ENCODE measurements at places on chromosomes 3 and 15.

- no peak for DNase-seq
These were observed 208.3 kb upstream of the RBMS3 start for GRCh38 chr3:29072611-29073010.

- no peak for DNase-seq
These were observed 63.0 kb upstream of the PPIB start for GRCh38 chr15:64225804-64226203.

- DNase-seq = no peak
These were observed 521.8 kb upstream of the CNTN3 start for GRCh38 chr3:75136100-75136897.

DNA sequence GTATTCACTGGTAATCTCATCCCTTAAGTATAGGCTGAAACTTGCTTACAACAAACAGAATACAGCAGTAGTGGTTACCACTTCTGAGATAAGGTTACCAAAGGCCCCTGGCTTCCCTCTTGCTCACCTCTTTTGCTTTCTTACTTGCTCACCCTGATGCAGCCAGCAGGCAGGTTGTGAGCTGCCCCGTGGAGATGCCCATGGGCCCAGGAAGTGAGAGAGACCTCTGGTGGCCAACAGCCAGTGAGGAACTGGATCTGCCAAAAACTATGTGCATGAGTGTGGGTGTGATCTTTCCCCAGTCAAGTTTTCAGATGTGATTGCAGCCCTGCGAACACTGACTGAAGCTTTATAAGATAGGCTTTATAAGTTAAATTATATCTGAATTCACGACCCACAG is 48.7 kb downstream of the NMNAT3 start:
- peak; percentile 69 for DNase-seq

- no peak for DNase-seq
These were observed 6.4 kb downstream of the MAP6D1 start for GRCh38 chr3:183818706-183819624.

DNA sequence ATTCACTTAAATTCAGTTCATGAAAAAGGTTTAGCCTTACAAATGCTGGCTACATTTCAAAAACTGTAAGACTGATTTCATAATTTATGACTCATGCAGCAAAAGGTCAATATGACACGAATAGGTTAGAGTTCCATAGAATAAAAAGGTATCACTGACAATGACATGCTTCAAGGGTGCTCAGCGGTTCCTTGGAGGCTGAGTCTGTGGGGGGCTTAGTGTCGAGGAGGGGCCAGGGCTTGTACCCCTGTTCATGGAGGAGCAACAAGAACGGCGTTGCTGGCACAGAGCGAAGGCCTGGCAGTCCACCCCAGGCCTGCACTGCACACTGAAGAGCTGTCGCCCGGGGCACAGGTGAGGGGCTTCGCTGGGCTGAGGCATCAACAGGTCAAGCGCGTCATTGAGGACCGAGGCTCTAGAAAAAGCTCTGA is 174.2 kb downstream of the NR1D2 start:
- DNase-seq = no peak

DNA sequence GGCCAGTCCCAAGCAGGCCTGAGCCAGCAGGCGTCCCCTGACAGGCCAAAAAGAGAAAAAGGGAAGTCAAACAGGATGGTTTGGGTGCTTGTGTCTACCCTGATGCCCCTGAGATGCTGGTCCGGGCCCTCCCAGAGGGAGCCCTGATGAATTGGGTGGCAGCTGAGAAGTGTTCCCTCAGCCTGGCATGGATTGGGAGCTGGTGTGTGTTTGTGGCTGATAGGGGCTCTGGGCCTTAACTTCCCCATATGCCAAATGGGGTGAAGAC is 1.4 kb downstream of the FBLN2 start:
- no peak for DNase-seq

GRCh38 chr3:82293867-82294266 is 532.4 kb upstream of the GBE1 start:
- no peak for DNase-seq

- DNase-seq = peak; percentile 55
These were observed 262.3 kb downstream of the GAP43 start for GRCh38 chr3:115885621-115886020.

DNA sequence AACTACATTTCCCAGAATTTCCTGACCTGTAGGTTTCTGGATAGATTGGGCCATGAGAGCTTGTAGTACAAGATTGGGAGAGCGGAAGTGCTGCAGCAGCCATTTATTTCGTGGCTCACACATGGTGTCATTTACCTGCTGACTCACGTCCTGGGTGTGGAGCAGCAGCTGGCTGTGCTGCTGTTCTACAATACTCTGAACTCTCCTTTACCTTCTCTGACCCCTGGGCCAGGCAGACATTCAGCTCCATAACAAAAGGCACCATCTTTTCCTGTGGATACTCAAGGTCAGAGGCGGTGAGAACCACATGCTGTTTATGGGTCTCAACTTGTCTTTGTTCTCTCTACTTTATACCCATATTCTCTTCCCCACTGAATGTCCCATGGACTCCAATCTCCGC is 490.2 kb downstream of the IGSF11 start:
- peak; percentile 15 for DNase-seq

DNA sequence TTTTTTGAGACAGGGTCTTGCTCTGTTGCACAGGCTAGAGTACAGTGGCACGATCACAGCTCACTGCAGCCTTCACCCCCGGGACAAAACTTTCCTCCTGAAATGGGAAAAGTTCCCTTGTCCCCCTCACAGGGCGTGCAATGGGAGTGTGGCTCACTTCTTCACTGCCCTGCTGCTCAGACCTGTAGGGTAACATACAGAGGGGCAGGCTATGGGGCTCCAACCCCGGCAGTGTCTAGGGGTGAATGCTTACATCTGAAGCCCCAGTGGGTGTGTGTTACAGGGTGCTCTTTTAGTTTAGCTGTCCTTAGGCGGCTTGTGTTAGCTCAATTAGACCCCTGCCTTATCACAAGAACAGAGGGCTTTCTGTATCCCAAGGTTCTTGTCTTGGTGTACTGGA is 157.3 kb downstream of the RBPMS2 start:
- no peak for DNase-seq

DNA sequence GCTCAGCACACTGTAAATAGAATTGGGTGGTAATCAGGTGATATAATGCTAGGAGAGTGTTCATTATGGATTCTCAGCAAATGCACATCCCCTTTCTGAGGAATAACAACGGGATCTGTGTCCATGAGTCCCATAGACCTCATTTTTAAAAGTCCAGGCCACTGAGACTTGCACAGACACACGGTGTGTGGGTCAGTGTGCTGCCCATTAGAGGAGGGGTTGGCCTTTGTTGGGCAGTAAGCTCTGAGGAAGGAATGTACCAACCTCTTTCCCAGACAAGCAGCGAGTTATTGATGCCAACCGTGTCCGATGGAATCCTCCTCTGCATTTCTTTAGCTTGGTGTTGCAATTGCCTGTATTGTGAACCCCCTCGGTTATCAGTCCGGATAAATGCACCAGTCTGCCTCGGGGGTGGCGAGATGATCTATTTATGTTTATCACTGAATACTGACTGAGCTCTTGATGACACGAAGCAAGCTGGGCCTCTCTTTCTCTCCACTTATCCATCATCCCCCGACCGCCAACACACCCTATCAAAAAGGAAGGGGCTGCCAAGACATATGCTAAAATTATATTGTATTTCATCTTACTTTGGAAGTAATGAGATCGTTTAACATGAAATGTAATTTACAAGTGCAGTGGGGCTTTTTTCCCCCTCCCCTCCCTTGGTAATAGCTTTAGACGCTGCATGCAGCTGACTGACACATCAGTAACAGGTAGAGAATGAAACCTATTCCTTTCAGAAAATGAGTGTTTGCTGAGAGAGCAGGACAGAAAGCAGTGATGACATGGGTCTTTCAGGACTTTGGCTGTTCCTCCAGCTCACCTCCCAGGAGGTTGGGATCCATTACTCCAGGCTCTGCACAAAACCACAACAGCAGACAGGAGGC is 126.6 kb upstream of the ST8SIA2 start:
- DNase-seq = no peak

DNA sequence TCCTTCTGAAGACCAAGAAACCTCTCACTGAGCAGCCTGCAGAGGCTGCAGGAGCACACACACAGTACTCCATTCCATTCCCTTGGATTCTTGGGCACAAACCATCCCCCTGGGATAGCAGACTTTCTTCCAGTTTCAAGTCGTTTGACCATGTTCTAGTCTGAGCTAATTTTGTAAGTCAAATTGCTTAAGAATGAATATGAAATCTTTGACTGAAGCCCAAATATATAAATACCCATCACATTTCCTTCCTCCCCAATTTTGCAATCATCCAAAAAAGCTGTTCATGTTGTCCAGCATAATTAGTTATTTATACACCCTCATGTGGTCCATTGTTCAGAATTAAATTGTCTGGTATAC is 231.2 kb upstream of the TPRG1 start:
- DNase-seq = no peak

DNA sequence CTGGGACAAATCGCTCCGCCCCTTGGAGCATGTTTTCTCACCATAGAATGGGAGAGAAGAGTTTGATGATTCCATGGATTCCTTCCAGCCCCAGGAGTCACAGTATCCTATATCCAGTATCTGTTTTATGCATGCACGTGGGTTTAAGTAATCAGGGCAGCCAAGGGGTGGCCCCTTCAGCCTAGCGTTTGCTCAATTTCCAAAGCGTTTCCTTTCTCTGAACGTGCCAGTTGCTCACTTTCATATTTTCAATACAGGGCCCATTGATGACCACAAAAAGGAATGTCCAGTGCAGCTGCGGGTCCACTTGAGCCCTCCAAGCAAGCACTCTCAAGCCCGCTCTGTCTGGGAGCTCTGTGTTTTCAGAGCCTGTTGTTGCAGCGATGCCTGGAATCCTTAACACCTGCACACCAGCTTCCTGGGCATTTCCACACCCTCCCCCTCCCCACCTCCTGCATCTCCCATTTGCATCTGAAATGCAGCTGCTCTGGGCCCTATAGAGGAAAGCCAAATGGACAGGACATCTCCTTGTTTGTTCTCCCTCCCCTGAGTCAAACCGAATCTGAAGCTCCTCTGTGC is 164.3 kb upstream of the LPP start:
- peak; percentile 89 for DNase-seq

DNA sequence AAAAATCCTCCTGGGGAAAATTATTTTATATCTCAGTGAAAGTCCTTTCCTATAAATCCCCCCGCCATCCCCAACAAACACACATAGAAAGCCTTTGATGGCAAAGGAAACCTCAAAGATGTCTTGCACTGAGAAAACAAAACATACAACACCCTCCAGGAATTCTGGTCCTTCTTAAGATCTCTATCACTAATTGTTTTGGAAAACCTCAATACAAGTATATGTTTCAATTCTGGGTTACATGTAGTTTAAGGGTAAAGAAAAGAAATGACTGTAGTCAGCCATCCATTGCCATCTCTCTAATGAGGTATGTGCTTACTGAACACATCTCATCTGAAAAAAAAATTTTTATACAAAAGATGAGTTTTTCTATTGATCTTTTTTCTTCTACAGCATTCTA is 97.3 kb downstream of the FSIP1 start:
- no peak for DNase-seq

- no peak for DNase-seq
These were observed 19.3 kb downstream of the DNASE1L3 start for GRCh38 chr3:58191361-58191991.

- no peak for DNase-seq
These were observed 136.8 kb downstream of the ANO10 start for GRCh38 chr3:43484926-43485488.

- no peak for DNase-seq
These were observed 29.8 kb upstream of the RPL29 start for GRCh38 chr3:52025453-52025852.

- no peak for DNase-seq
These were observed 11.9 kb downstream of the FAIM start for GRCh38 chr3:138620431-138620830.

- DNase-seq = no peak
These were observed 271.6 kb upstream of the CBLB start for GRCh38 chr3:106140431-106140830.

- DNase-seq = no peak
These were observed 11.0 kb upstream of the VPS39 start for GRCh38 chr15:42218953-42219592.

GRCh38 chr3:4600493-4600892 is 107.3 kb downstream of the ITPR1 start:
- DNase-seq = no peak

DNA sequence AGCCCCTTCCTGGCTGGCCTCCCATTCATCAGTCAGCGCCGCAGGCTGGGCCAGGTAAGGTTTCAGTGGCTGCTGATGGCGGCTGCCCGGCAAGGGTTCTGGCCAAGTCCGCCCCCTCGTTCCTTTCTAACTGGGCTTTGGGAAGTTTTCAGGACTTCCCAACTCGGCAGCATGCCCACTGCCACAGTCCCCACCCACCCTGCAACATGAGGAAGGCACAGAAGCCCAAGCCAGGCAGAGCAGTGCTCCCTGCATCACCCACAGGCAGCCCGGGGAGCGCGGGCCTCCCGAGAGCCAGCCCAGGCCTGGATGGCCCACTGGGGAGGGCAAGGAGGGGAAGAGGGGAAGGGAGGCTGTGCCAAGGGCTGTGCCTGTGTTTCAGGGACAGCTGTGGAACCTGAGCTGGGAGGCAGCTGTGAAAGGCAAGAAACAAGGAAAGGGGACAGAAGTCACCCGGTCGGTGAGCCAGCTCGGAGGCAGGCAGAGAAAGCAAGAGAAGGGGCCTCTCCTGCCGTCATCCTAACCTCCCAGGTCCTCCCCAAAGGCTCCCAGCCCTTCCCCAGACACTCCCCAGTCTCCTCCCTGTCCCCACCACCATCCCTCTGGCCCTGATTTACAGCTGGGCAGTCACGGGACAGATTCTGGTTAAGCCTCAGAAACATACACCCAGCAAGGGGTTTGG is 73.9 kb downstream of the CPN2 start:
- DNase-seq = peak; percentile 63

- no peak for DNase-seq
These were observed 38.6 kb upstream of the APH1B start for GRCh38 chr15:63238796-63239195.

GRCh38 chr3:158842976-158843375 is 41.1 kb downstream of the MFSD1 start:
- no peak for DNase-seq

- DNase-seq = no peak
These were observed 75.8 kb downstream of the FBLN2 start for GRCh38 chr3:13624671-13625125.
